ENCODE measurements at places on chromosomes 7 and 10. TPM values are rescaled to one million over a fixed set of nuclear protein-coding genes. Genes with fewer than 3 reads are reported as not detected.

Gene HMX3
- not detected for total RNA-seq

Gene UNCX
- total RNA-seq = not detected

GRCh38 chr7:96901822-96902445, 103.4 kb upstream of the DLX6 start:
- DNase-seq = no peak

DNA sequence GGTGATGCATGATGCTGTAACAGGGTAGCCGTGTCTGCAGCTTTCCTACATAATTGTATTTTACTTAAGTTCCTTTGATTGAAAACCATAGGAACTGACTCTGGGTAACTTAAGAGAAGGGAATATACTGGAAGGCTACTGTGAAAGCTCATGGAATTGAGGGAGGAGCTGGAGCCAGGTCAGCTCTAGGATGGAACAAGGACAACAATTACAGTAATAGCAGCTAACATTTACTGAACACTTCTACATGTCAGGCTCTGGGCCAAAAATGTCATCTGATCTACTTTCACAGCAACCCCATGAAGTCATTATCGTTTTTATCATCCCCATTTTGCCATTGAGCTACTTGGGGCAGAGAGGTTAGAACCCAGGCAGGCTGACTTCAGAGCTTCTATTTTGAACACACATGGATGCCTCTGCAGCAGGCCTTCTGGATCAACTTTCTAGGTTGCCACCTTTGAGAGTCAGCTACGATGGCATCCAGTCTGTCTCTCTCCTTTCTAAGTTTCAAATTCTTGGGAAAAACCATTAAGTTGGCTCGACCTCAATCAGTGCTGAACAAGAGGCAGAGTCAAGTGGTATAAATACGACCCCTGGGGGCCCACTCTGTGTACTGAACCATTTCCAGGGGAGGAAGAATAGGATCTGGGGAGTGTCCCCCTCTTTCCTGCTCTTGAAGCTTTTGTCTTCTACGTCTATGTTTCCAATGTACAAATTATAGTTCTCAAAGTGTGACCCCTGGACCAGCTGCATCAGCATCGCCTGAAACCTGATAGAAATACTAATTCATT, 272.3 kb upstream of the PLPP4 start:
- DNase-seq = no peak
